ENCODE measurements at places on chromosomes 12 and 14. TPM values are rescaled to one million over a fixed set of nuclear protein-coding genes. Genes with fewer than 3 reads are reported as not detected.

IRAK3 gene
- 1.5 TPM for total RNA-seq

DNA sequence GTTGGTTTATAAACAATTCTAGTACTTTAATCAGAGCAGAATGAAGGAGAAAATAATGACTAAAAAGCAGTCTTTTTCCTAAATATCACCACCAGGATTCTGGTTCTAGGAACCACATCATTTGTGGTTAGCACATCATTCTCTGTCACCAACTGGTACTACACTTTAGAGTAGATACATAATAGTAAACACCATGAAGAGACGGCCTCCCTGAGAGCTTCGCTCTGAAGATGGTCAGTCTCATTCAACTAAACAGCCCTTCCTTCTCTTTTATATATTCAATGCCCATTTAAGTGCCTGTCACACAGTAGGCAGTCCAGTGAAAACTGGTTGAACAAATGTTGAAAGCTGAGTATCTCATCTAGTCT is 10.9 kb downstream of the SLC38A2 start:
- peaks cover 25% of the 10 kb centered on the region for H3K4me1 ChIP-seq
- H3K36me3 ChIP-seq, result peaks cover 2% of the 10 kb centered on the region
- no peak overlapping the region for H3K4me3 ChIP-seq
- DNase-seq, result no peak
- H3K27me3 ChIP-seq, result no peaks in the 10 kb centered on the region

- H3K4me3 ChIP-seq, result no peak overlapping the region
- peaks cover 3% of the 10 kb centered on the region for H3K4me1 ChIP-seq
- no peak for DNase-seq
- H3K27me3 ChIP-seq, result peaks cover 3% of the 10 kb centered on the region
- no peak overlapping the region for H3K27ac ChIP-seq
Measured at GRCh38 chr12:954741-955140, 5.2 kb upstream of the RAD52 start.

DNA sequence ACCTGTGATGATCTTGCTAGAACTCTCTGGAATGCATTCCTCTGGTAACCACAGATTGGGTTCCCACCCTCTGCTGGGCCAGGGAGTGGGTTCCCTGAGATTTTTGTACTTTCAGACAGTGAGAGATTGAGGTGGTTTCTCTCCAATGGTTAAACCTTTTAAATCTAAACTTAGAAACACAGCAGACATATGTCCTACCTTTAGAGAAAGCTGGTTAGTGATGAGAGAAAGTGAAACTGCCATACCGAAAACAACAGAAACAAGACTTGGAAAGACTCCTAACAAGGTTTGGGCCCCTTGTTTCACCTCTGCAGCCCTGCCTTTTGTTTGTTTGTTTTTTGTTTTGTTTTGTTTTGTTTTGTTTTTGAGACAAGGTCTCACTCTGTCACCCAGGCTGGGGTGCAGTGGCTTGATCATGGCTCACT is 9.7 kb upstream of the SGPP1 start:
- peak overlapping the region; percentile 67 for H3K4me3 ChIP-seq
- DNase-seq, result no peak
- H3K27me3 ChIP-seq, result no peaks in the 10 kb centered on the region
- no peaks in the 10 kb centered on the region for H3K36me3 ChIP-seq
- peak overlapping the region; percentile 76 for H3K27ac ChIP-seq
